ENCODE measurements at places on chromosomes 7 and 10.

GRCh38 chr10:113987805-113988204 is 55.9 kb upstream of the ADRB1 start:
- DNase-seq: no peak

GRCh38 chr10:451856-452255 is 237.6 kb downstream of the DIP2C start:
- DNase-seq: no peak

GRCh38 chr7:32928785-32929298 is 28.4 kb upstream of the FKBP9 start:
- DNase-seq: no peak

- no peak for DNase-seq
Measured at GRCh38 chr7:70421319-70421718, 710.6 kb upstream of the GALNT17 start.

- DNase-seq: no peak
Measured at GRCh38 chr10:1572519-1573333, 164.6 kb downstream of the ADARB2 start.

DNA sequence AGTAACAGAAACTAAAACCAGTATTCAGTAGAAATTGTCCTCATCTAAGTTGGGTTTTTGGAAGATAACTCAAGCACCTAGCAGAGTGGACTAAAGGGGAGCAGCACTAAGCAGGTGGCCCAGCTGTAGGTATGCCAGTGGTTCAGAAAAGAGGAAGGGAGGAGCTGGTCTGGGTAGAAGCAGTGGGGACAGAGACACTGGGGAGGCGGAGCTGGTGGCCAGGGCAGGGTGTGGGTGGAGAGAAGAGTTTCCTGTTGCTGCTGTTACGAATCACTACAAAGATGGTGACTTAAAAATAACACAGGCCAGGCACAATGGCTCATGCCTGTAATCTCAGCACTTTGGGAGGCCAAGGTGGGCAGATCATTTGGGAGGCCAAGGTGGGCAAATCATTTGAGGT is 136.2 kb downstream of the WDR11 start:
- no peak for DNase-seq

DNA sequence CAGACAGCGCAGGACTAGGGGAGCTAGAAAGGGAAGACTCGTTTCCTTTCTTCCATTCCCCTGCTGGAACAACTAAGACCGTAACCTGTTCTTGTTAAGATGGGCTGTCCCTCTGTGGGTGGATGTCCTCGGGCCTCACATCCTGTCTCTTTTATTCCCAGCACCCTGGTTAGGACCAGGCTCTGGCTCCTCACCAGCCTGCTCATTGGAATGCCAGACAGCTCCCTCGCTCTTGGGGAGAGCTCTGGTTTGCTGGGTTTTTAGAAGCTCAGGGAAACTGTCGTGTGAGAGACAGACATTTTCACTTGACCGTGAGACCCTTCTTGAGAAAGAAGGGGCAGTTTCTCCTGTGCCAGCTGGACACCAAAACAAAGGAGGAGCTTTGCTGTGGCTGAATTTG is 58.1 kb upstream of the HABP2 start:
- no peak for DNase-seq

- DNase-seq: no peak
Measured at GRCh38 chr10:89904755-89905154, 203.4 kb downstream of the KIF20B start.

DNA sequence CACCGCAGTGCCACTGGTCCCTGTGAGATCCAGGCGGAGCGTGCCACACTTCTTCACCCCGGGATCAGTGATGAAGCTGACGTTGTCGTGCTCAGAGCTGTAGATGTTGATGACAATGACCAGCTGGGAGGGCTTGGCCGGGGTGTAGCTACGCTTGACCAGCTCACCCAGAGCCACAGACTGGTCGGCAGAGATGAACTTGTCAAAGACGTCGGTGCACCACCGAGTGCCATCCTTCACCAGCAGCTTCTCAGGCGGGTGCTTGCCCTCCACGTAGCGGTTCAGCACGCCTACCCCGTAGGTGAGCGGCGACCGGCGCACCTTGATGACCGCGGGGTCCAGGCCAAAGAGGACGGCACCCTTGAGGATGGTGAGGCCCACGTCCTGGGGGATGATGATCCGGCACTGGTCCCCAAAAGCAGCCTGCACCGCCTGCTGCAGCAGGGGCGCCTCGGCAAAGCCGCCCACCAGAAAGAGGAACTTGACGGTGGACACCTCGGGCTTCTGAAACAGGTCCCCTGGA is 54.2 kb downstream of the PNLIPRP2 start:
- no peak for DNase-seq

All from stimulated activated CD8-positive, alpha-beta memory T cell treated with anti-CD3 and anti-CD28 coated beads, Interleukin-4, amount 100 ng/mL, for 24 hours (primary cell).